ENCODE measurements at places on chromosomes 5 and 9. TPM values are rescaled to one million over a fixed set of nuclear protein-coding genes. Genes with fewer than 3 reads are reported as not detected.

Gene KCNIP1
- not detected for total RNA-seq

Gene C9
- not detected for total RNA-seq

- DNase-seq, result no peak
- H3K4me3 ChIP-seq, result no peak overlapping the region
- no peaks in the 10 kb centered on the region for H3K4me1 ChIP-seq
- no peak overlapping the region for H3K27ac ChIP-seq
- no peaks in the 10 kb centered on the region for H3K36me3 ChIP-seq
These were observed 50.9 kb downstream of the ANKRD31 start for GRCh38 chr5:75185763-75186162.

Gene SLC36A3
- not detected for total RNA-seq

Gene EPB41L4A
- total RNA-seq, result 12.4 TPM

DNA sequence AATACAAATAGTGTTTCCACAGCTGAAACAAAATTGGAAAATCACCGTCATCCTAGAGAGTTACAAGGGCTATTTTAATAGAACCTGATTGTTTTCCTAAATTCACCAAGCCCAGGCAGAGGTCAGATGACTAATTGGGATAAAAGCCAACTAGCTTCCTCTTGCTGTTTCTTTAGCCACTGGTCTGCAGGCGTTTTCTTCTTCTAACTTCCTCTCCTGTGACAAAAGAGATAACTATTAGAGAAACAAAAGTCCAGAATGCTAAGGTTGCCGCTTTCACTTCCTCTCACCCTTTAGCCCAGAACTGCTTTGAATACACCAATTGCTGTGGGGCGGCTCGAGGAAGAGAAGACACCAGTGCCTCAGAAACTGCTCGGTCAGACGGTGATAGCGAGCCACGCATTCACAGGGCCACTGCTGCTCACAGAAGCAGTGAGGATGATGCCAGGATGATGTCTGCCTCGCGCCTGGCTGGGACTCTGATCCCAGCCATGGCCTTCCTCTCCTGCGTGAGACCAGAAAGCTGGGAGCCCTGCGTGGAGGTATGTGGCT lies at the start of gene TLR4:
TLR4 (plus strand) TSS at position 380 of the 552 bp plus-strand sequence; CDS start at position 450, 70 bp downstream.
- no peak within 1 kb of the TSS for H3K27ac ChIP-seq
- peak within 1 kb of the TSS; percentile 7 for H3K4me3 ChIP-seq
- H3K4me1 ChIP-seq, result no peaks in the 10 kb centered on the region
- no peaks in the 10 kb centered on the region for H3K27me3 ChIP-seq
- peak; percentile 84 for DNase-seq

- H3K27ac ChIP-seq, result no peak overlapping the region
- H3K4me3 ChIP-seq, result no peak overlapping the region
- DNase-seq, result peak; percentile 77
- H3K4me1 ChIP-seq, result no peaks in the 10 kb centered on the region
- peaks cover 51% of the 10 kb centered on the region for H3K27me3 ChIP-seq
- no peaks in the 10 kb centered on the region for H3K36me3 ChIP-seq
These were observed 61.1 kb upstream of the CCL21 start for GRCh38 chr9:34771007-34771406.

Gene CHSY3
- total RNA-seq, result 0.82 TPM

DNA sequence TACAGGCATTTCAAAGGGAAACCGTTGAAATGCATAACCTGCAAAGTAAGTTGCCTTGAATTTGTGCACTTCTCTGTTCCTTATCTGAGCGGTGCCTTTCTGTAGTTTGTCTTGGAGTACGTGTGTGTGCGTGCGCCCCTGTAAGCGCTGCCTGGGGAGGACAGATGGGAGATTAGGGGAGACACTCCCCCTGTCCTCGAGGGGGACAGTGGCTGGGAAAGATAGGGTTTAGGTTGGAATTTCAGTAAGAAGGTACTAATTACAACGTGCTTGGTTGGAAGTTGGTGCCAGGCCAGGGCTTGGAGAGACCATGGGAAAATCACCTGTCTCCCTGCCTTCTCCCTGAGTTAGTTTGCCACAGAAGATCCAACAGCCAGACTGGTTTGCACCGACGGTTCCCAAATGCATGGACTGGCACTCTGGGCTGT lies 73.2 kb downstream of the PIK3R1 start:
- peak overlapping the region; percentile 73 for H3K27ac ChIP-seq
- H3K4me1 ChIP-seq, result peaks cover 43% of the 10 kb centered on the region
- H3K4me3 ChIP-seq, result peak overlapping the region; percentile 69
- peaks cover 100% of the 10 kb centered on the region for H3K36me3 ChIP-seq
- no peak for DNase-seq

- H3K36me3 ChIP-seq, result peaks cover 25% of the 10 kb centered on the region
- no peaks in the 10 kb centered on the region for H3K27me3 ChIP-seq
- H3K4me1 ChIP-seq, result peaks cover 37% of the 10 kb centered on the region
- H3K4me3 ChIP-seq, result peak overlapping the region; percentile 97
- peak overlapping the region; percentile 99 for H3K27ac ChIP-seq
These were observed 1.8 kb downstream of the TCERG1 start for GRCh38 chr5:146448783-146449519.

GRCh38 chr5:1216918-1217295 lies 8.3 kb upstream of the SLC6A18 start:
- no peaks in the 10 kb centered on the region for H3K4me1 ChIP-seq
- DNase-seq, result no peak
- H3K36me3 ChIP-seq, result no peaks in the 10 kb centered on the region
- H3K4me3 ChIP-seq, result no peak overlapping the region

Gene C1QTNF3
- 0.49 TPM for total RNA-seq

GRCh38 chr5:665956-666711 lies 27.0 kb downstream of the TPPP start:
- H3K4me3 ChIP-seq, result no peak overlapping the region
- H3K27me3 ChIP-seq, result no peaks in the 10 kb centered on the region
- H3K4me1 ChIP-seq, result no peaks in the 10 kb centered on the region
- DNase-seq, result no peak

Gene LOX
- 10.7 TPM for total RNA-seq

GRCh38 chr5:25439025-25439424 lies 794.2 kb upstream of the CDH10 start:
- H3K36me3 ChIP-seq, result no peaks in the 10 kb centered on the region
- H3K27ac ChIP-seq, result no peak overlapping the region
- no peaks in the 10 kb centered on the region for H3K27me3 ChIP-seq
- H3K4me1 ChIP-seq, result no peaks in the 10 kb centered on the region

- peak overlapping the region; percentile 1 for H3K4me3 ChIP-seq
- H3K27ac ChIP-seq, result peak overlapping the region; percentile 91
- peaks cover 53% of the 10 kb centered on the region for H3K4me1 ChIP-seq
These were observed 31.6 kb downstream of the ABLIM3 start for GRCh38 chr5:149172709-149173505.

DNA sequence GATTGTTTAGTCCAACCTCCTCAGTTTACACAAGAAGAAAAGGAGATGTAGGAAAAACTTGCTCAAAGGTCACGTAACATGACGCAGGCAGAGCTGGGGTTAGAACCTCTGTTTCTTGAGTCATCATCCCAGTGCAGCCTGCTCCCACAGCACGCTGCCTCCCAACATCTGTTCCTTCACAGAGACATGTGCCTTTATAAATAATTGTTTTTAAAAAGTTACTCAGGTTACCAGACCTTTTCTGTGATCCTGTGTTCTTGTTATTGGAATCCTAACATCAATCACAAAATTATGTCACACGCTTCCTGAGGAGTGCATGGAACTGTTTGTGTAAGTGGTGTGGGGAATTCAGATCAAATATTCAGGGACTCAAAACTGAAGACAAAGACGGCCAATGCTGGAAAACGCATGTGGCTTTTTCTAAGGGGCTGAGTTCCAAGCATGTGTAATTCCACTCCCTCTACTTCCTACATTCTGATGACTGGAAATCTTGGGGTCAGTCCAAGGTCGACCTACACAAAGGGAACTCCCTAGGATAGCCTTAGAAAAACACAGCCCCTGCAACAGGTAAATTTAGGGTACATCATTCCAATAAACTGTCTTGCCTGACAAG lies 184.3 kb downstream of the TSSK1B start:
- peak; percentile 18 for DNase-seq
- no peaks in the 10 kb centered on the region for H3K36me3 ChIP-seq
- H3K27ac ChIP-seq, result no peak overlapping the region
- H3K4me1 ChIP-seq, result no peaks in the 10 kb centered on the region
- H3K27me3 ChIP-seq, result no peaks in the 10 kb centered on the region

DNA sequence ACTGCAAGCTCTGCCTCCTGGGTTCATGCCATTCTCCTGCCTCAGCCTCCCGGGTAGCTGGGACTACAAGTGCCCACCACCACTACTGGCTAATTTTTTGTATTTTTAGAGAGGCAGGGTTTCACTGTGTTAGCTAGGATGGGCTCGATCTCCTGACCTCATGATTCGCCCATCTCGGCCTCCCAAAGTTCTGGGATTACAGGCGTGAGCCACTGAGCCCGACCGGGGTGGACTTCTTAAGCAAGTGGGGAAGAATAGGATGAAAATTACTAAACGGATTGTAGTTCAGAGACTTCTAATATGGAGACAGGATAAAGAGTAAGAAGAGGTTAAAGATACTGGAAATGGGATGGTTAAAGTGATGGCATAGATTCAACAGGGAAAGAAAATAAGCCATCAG lies 132.3 kb upstream of the IRX2 start:
- no peak for DNase-seq
- no peak overlapping the region for H3K4me3 ChIP-seq
- H3K4me1 ChIP-seq, result no peaks in the 10 kb centered on the region
- H3K36me3 ChIP-seq, result no peaks in the 10 kb centered on the region

Gene TMC1
- total RNA-seq, result not detected

GRCh38 chr9:68547417-68547816 lies 6.7 kb upstream of the TMEM252 start:
- H3K4me3 ChIP-seq, result no peak overlapping the region
- H3K27ac ChIP-seq, result no peak overlapping the region
- H3K4me1 ChIP-seq, result peaks cover 8% of the 10 kb centered on the region
- H3K36me3 ChIP-seq, result no peaks in the 10 kb centered on the region
- H3K27me3 ChIP-seq, result peaks cover 7% of the 10 kb centered on the region

DNA sequence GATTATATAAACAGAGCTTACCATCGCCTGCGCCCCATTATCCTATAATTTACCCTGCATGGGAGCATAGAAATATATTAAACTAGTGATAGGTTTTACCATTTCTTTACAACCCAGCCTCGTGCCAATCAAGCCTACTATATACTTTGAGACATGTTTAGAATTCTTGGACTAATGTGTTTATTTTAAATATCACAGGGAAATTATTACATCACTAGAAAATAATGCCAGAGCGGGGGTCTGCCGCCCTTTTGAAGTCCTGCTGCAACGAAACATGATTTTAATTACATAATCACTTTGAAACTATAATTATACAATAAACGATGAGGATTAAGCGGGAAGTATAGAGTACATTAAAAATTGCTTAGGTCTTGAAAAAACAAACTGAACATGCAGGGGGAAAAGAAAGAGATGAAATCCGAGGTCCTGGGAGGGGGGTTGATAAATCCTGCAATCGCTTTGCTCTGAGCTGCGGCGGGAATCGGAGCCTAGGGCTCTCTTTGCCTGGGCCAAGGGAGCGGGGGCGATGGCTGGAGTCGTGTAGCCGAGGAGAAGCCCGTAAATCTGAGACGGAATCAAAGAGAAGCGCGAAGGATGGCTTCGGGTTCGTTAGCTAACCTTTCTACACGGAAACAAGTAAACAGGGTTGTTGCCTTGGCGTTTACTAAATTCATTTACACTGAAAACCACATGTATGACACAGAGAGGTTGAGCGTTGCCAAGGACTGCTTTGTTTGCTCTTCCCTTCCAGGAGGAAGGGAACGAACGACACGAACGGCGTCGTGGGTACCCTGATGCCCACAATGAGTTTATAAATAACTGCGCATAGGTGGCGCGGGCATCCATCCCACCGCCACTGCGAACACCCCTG lies 127.6 kb downstream of the TMEM174 start:
- H3K4me3 ChIP-seq, result no peak overlapping the region
- H3K4me1 ChIP-seq, result peaks cover 10% of the 10 kb centered on the region
- no peaks in the 10 kb centered on the region for H3K36me3 ChIP-seq
- no peak overlapping the region for H3K27ac ChIP-seq
- DNase-seq, result no peak

DNA sequence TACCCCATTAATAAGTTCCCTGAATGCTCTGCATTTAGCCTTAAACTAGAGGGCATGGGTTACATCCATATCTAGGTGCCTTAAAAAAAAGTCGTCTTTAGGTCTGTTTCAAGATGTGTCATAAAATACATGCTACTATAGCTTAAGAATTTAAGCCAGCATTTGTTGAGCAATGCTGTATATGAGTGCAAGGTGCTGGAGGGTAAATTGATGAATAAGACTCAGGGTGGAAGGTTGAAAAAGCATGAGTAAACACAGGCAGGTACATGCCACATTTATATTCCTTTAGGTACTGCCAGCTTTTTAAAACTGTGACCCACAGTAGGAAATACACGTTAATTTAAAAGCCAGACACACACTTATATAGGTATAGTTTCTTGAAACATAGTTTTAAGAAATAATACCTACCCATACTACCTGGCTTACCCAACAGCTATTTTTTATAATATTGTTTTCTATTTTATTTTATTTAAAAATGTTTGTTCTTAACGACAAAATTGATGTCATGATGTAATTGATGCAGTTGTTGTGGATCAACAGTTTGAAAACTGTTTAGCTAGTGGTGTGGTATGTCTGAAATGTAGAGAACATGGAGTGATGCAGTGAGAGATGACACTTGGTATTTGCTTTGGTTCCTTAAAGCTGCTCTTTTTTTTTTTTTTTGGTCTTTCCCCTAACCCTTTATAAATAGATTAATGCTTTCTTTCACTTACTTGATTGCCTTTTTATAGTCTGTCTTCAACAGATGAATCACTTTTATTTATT lies 3.9 kb downstream of the HMGCR start:
- no peaks in the 10 kb centered on the region for H3K27me3 ChIP-seq
- H3K27ac ChIP-seq, result peak overlapping the region; percentile 54
- peaks cover 43% of the 10 kb centered on the region for H3K36me3 ChIP-seq
- peaks cover 37% of the 10 kb centered on the region for H3K4me1 ChIP-seq

- DNase-seq, result no peak
- H3K4me1 ChIP-seq, result no peaks in the 10 kb centered on the region
- H3K4me3 ChIP-seq, result no peak overlapping the region
- no peak overlapping the region for H3K27ac ChIP-seq
- H3K36me3 ChIP-seq, result no peaks in the 10 kb centered on the region
These were observed 358.5 kb downstream of the PTPRD start for GRCh38 chr9:10254338-10254737.

DNA sequence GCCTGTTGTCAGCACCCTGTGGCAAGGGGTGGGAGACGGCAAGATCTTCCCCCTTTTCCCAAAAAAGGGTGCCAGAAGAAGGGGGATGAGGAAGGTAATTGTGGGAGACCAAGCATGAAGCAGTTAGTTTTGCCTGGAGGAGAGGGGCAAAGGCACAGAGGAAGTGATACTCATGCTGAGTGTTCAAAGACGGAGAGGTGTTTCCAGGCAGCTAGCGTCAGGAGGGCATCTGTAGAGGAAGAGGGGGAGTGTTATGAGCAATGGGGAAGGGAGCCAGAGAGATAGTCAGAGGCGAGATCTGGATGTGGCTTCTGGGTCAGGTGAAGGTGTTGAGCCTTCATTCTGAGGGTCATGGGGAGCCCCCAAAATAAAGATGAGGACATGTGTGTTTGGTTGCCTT lies 26.9 kb upstream of the ADAM19 start:
- H3K36me3 ChIP-seq, result peaks cover 6% of the 10 kb centered on the region
- peaks cover 29% of the 10 kb centered on the region for H3K4me1 ChIP-seq
- no peak overlapping the region for H3K4me3 ChIP-seq
- no peaks in the 10 kb centered on the region for H3K27me3 ChIP-seq
- DNase-seq, result peak; percentile 42
- peak overlapping the region; percentile 11 for H3K27ac ChIP-seq
